Heart right ventricle (tissue), 16 donors: ENCODE measurements at places on chromosomes 16 and 17. TPM values are rescaled to one million over a fixed set of nuclear protein-coding genes. Genes with fewer than 3 reads are reported as not detected.
A peak's percentile ranks its signal among the peaks of the same experiment; 100 is the strongest.

- no peaks in the 10 kb centered on the region for H3K4me1 ChIP-seq
- H3K27ac ChIP-seq: no peak overlapping the region
- H3K27me3 ChIP-seq: no peaks in the 10 kb centered on the region
- no peak for DNase-seq
- H3K4me3 ChIP-seq: no peak overlapping the region
Observed at GRCh38 chr17:37726891-37727675, 17.8 kb downstream of the HNF1B start.

DNA sequence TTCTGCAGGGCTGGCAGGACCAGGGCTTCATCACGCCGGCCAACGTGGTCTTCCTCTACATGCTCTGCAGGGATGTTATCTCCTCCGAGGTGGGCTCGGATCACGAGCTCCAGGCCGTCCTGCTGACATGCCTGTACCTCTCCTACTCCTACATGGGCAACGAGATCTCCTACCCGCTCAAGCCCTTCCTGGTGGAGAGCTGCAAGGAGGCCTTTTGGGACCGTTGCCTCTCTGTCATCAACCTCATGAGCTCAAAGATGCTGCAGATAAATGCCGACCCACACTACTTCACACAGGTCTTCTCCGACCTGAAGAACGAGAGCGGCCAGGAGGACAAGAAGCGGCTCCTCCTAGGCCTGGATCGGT, 1.4 kb downstream of the CDK5R1 start:
- no peaks in the 10 kb centered on the region for H3K36me3 ChIP-seq
- no peak overlapping the region for H3K4me3 ChIP-seq
- H3K27ac ChIP-seq: no peak overlapping the region
- H3K4me1 ChIP-seq: peaks cover 28% of the 10 kb centered on the region

DNA sequence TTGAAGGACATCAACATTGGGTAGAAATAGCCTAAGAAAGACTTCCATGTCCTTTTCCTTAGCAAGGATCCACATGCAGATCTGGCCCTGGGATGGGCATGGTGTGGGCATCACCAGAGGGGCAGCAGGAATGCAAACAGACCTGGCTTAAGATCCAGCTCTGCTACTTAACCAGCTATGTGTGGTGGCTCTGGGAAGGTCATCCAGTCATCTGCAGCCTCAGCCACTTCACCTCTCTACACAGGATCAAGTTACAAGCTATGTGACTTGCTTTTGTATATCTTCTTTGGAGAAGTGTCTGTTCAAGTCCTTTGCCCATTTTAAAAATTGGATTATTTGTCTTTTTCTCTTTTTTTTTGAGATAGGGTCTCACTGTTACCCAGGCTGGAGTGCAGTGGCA, 13.5 kb upstream of the ADORA2B start:
- no peak overlapping the region for H3K4me3 ChIP-seq
- no peak for DNase-seq
- H3K36me3 ChIP-seq: no peaks in the 10 kb centered on the region
- H3K4me1 ChIP-seq: peaks cover 17% of the 10 kb centered on the region
- H3K27ac ChIP-seq: no peak overlapping the region

DNA sequence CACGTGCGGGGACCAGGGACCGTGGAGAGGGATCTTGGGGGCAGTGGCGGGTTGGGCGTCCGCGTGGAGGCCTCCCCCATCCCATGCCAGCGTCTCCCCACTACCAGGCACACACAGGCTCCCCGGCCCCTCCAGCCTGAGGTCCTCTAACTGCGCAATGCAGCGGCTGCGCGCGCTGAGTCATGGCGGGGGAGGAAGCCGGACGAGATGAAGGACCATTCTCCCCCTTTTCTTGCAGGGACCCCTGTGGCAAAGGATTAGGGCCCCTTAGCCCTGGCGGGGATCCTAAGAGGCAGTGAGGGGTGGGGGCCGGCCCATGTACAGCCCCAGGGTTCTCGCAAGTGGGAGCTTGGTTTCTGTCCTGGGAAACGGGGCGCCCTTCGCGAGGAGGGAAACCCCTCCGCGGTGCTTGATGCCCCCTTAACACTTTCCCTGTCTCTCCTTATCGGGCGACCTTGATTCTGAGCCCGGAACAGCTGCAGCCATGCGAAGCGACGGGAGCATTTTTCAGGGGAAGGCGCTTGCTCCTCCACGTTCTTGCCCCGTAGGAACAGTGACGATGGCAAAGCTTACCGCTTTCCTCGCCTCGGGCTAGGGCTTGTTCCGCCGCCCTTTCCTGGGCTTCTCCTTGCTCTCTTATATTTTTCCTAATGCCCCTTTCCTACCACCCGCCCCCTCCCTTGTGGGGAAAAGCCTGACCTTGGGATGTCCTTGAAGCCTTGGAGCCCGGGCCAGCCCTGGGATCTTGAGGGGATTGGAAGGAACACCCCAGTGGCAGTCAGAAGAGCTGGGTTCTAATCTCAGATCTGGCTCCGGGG, 592 bp downstream of the ALDOA start:
- peak overlapping the region; percentile 100 for H3K4me3 ChIP-seq
- peak overlapping the region; percentile 97 for H3K27ac ChIP-seq
- no peaks in the 10 kb centered on the region for H3K27me3 ChIP-seq
- peaks cover 64% of the 10 kb centered on the region for H3K4me1 ChIP-seq

DNA sequence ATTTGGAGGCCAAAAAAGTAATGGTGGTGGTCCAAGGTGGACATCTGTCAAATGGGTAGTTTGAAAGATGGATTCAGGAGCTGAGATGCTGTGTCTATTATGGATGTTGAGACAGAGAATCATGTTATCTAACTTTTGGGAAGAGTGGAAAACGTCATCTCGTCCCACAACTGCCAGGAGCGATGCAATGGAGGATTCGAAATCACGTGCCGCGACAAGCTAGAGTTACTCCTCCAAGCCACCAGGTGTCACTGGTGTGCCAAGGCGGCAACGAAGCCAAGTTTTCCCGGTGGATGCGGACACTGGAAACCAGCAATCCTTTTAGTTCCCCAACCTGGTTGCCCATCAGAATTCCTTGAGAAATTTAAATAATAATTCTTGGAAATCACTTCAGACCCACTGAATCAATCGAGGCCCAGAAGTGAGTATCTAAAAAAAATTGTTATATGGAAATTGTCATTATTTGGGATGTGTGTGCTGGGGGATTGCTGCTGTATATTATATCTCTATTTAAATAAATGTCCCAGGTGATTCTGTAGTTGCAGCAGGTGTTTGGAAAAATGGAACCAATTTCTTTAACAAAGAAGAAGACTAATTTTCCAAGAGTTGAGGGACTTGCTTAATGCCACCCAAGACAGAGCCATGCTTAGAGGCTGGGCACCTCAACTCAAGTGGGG, 206.1 kb downstream of the HAPSTR1 start:
- H3K4me3 ChIP-seq: no peak overlapping the region
- DNase-seq: peak; percentile 9
- no peak overlapping the region for H3K27ac ChIP-seq
- H3K36me3 ChIP-seq: no peaks in the 10 kb centered on the region
- no peaks in the 10 kb centered on the region for H3K27me3 ChIP-seq

GRCh38 chr16:3606441-3606840, 5.0 kb downstream of the SLX4 start:
- peaks cover 13% of the 10 kb centered on the region for H3K4me1 ChIP-seq
- no peaks in the 10 kb centered on the region for H3K27me3 ChIP-seq
- no peak overlapping the region for H3K4me3 ChIP-seq
- peaks cover 46% of the 10 kb centered on the region for H3K36me3 ChIP-seq
- no peak overlapping the region for H3K27ac ChIP-seq
- no peak for DNase-seq

- H3K36me3 ChIP-seq: no peaks in the 10 kb centered on the region
- H3K4me3 ChIP-seq: no peak overlapping the region
- H3K27me3 ChIP-seq: no peaks in the 10 kb centered on the region
- H3K27ac ChIP-seq: no peak overlapping the region
- DNase-seq: no peak
Observed at GRCh38 chr16:1216681-1217400, 8.2 kb downstream of the TPSG1 start.

- peak; percentile 74 for DNase-seq
- H3K4me1 ChIP-seq: peaks cover 29% of the 10 kb centered on the region
- peaks cover 20% of the 10 kb centered on the region for H3K36me3 ChIP-seq
- H3K27ac ChIP-seq: peak overlapping the region; percentile 82
- no peaks in the 10 kb centered on the region for H3K27me3 ChIP-seq
- H3K4me3 ChIP-seq: no peak overlapping the region
Observed at GRCh38 chr16:21265104-21265837, 12.8 kb downstream of the CRYM start.

DNA sequence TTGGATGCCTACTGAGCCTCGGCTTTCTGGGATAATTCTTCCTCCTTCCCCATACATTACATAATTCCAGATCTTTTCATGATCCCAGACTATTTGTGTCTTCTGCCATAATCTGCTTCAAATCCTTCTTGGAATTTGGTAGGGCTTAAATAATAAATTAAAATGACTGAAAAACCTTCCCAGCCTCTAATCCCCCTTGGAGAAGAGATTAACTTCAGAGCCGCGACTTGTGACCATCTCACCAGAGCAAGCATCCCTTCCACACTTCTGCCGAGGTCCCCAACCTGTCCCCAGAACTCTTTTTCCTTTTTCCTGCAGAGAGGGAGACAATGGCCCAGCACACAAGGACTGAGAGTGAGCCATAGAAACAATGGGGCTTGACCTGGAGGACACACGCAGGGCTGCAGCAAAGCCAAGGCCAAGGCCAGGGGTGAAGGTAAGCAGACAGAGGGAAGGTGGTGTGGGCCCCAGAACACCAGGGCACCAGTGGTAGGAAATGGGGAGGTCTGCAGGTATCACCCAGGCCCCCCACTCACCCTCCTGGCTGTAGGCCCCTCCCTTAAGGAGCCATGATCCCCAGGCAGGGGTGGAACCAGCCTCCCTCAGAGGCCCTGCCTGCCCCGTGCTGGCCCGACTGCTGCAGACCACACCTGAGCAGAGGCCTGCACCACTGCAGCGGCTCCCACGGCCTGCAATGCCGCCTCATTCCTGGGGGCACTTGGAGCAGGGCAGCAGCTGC, 9.6 kb upstream of the BCAR1 start:
- H3K27me3 ChIP-seq: no peaks in the 10 kb centered on the region
- H3K36me3 ChIP-seq: no peaks in the 10 kb centered on the region
- H3K4me3 ChIP-seq: no peak overlapping the region
- no peak overlapping the region for H3K27ac ChIP-seq

The MARCHF10 gene
- not detected for total RNA-seq

The PLD6 gene
- total RNA-seq: 6.5 TPM

The SLC47A2 gene
- total RNA-seq: not detected

The KRT9 gene
- not detected for total RNA-seq

The LPO gene
- not detected for total RNA-seq

The TBC1D3K gene
- total RNA-seq: not detected

The PARD6A gene
- total RNA-seq: 2.2 TPM
